Vagina (tissue), 2 donors: ENCODE measurements at places on chromosomes 7 and 10. TPM values are rescaled to one million over a fixed set of nuclear protein-coding genes. Genes with fewer than 3 reads are reported as not detected.

The SPDYE11 gene
- not detected for total RNA-seq

The HPS1 gene
- total RNA-seq = 62.1 TPM

The BMI1 gene
- total RNA-seq = 44.7 TPM

The LIPF gene
- total RNA-seq = not detected

The TRIL gene
- total RNA-seq = 11.0 TPM
